Fibroblast of skin of back (primary cell): ENCODE measurements at places on chromosomes 3 and 15.

DNA sequence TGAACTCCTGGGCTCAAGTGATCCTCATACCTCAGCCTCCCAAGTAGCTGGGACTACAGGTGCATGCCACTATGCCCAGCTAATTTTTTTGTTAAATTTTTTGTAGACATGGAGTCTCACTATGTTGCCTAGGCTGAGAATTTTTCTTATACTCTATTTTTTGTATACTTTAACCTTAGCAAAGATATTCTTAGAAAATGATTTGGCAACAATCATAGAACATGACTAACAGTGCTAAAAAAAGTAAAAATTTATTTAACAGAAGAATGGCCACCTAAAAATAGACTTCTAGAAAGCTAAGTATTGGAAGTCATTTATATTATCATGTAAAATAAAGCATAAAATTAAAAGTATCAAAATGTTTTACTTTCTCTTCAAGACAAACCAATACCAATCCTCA, 322.3 kb downstream of the PLCL2 start:
- DNase-seq, result peak; percentile 24

DNA sequence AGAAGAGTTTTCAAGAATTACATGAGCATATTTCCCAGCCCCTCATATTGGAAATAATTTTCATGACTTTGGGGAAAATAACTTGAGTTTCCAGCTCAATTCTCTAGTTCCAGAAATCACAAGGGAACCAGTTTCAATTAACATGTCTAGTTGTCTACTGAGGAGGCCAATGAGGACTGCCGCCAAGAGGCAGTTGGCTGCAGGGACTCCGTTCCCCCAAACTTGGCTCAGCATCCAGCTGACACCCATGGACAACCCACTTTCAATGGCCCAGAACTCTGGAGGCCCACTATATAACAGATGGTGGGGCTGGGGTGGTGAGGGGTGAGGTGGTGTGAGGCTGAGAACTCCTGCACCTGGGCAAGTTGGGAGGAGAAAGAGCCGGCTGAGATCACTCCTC, 86.5 kb upstream of the TNFAIP8L3 start:
- no peak for DNase-seq

DNA sequence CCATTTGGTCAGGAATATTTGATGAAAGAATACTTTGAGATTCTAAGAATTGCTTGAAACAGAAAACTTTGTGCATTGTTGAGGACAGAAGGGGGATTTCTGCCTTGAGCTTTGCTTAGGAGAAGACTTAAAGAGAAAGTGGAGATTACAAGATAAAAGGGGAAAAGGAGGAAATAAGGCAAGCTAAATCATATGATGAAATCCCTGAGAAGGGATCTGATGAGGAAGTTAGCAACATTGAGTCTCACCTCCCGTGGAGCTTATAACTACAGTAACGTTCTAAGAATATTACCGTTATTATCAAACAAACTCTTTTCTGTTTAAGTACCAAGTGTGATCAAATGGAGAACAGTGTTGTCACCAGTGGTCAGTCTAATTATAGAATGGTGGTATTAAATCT, 414.7 kb upstream of the NAALADL2 start:
- no peak for DNase-seq

GRCh38 chr3:163476179-163476578, 1602.1 kb downstream of the SI start:
- no peak for DNase-seq

DNA sequence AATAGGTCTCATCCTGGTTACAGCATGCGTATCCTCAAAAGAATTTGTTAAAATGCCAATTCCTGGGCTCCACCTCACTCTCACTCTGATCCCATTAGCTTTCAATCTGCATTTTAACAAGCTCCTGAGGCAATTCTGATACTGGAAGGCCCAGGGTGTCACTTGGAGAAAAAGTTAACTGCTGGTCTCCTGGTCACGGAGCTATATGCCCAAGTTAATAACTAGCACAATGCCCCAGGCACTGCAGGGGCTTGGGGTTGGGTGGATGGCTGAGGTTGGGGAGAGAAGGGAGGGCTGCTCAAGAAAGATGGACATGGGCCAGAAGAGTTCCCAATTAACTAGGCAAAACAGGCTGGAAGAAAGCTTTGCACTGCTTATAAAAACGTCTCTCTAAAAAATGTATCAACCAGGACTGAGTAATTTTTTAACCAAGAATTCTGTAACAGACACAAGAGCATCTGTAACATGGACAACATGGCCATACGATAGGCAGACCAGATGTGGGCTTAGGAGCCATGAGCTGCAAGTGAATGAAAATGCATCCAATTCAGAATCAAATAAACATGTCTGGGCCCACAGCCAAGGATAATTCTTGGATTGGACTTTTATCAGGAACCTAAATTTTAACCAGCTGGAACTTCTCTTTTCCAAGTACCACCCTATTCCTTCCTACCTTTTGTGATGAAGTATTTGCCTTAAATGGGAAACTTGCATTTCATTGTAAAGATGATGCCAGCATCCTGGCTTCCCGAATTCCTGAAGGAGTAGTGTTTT, 4.2 kb downstream of the IL17RD start:
- no peak for DNase-seq

- DNase-seq, result peak; percentile 82
These were observed 53.4 kb upstream of the XRN1 start for GRCh38 chr3:142501004-142501926.

GRCh38 chr3:156131241-156131640, 10.9 kb downstream of the KCNAB1 start:
- DNase-seq, result no peak

GRCh38 chr3:81308306-81308705, 453.1 kb downstream of the GBE1 start:
- DNase-seq, result peak; percentile 82

DNA sequence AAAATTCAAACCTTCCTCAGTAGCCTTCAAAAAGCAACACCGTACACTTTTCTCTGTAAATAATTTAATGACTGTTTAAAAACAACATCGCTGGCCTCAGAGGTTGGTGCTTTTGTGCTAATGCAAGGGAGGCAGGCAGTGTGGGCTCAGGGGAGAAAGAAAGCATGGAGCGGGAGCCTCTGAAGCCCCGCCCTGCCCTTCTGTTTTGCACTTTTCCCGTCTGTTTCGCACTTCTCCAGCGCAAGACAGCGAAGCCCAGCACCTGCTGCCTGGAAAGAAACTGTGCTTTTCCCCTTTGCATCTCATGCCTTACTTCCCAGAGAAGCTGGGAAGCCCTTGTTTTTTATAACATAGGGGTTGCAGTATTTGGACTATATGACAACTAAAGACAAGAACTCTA, 23.1 kb downstream of the TRPM1 start:
- no peak for DNase-seq

DNA sequence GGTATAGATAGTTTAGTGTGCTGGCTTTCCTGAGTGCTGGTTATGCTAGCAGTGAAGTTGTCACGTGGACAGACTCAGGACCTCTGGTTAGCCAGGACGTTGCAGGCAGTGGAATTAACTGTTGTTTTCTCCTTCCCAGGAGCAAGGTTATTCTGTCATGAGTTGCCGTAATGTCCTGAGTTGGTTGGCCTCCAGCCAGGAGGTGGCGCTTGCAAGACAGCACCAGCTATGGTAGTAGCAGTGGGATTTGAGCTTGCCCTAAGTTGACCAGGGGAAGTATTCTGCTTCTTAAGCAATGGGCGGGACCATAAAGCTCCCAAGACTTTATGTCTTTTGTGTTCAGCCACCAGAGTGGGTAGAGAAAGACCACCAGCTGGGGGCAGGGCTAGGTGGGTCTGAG, 240.7 kb upstream of the DNAJC19 start:
- DNase-seq, result no peak

- DNase-seq, result no peak
These were observed 29.0 kb downstream of the IFT122 start for GRCh38 chr3:129469026-129469425.
